Fibroblast of skin of back (primary cell): ENCODE measurements at places on chromosomes 16 and 17.

- DNase-seq = peak; percentile 80
Measured at GRCh38 chr17:56176091-56176490, 22.8 kb downstream of the ANKFN1 start.

DNA sequence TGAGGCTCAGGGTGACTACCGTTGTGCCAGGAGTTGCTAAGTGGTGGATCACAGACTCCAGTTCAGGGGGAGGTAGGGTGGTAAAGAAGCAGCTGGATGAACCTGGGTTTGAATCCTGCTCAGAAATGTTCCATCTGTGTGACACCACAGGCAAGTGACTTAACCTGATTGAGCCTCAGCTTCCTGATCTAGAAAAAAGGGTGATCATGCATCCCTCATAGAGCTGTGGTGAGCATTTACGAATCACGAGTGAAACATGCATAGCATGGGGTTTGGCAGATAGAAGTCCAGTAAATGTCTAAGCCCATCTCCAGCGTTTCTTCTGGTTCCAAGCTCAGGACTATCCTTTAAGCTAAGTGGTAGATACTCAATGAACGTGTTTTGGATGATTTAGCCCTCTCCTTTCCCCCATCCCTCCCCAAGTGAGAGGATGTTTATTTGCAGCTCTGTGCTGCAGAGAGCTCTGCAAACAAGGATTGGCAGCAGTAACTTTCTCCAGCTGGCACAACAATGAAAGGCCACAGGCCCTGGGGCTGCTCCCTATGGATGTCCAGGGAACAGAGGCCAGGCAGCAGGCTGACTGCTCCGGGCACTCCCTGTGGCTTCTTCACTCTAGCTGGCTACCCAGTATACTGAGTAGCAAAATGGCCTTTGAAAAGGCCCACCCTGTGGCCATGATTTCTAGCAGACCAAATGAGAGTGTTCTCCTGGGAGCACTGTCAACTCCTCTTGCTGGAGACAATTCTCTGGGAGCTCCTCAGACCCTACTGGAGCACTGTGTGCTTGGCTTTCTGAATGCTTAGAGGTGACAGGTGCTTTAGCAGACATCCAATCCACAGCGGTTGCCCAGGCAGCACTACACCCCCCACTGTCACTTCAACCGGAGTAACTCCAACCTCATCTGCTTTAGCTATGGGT, 21.3 kb downstream of the CA4 start:
- no peak for DNase-seq

GRCh38 chr16:80896776-80897175, 92.4 kb upstream of the CDYL2 start:
- DNase-seq = no peak

- DNase-seq = no peak
Measured at GRCh38 chr17:72387969-72388368, 267.1 kb downstream of the SOX9 start.

DNA sequence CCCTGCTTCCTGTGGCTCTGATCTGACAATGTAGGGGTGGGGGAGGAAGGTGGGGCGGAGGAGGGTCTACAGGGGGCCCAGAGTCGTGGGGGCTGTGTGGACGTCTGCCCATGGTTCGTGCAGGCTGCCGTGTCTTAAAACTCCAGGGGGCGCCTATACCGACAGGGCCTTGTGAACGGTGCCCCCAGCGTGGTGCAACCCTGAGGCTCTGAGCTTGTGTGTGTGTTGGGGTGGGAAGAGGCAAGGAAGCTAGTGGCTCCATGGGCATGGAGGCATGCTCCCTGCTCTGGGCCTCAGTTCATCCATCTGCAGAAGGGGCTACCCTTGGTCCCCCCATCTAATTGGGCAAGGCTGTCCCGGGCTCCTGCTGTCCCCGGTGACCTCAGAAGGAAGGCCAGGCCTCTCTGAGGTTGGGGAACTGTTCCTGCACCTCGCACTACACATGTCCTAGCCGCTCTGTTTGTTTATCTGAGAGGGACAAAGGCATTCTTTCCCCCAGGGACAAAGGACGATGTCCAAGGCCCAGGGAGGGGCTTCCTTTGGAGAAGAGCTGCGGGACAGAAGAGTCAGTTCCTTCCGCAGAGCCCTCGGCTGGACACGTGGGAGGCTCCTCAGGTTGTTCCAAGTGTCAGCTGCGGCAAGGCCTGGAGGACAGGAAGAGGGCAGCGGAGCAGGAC, 13.5 kb downstream of the CA4 start:
- no peak for DNase-seq

- peak; percentile 69 for DNase-seq
Measured at GRCh38 chr16:81627024-81627423, 152.1 kb upstream of the PLCG2 start.

DNA sequence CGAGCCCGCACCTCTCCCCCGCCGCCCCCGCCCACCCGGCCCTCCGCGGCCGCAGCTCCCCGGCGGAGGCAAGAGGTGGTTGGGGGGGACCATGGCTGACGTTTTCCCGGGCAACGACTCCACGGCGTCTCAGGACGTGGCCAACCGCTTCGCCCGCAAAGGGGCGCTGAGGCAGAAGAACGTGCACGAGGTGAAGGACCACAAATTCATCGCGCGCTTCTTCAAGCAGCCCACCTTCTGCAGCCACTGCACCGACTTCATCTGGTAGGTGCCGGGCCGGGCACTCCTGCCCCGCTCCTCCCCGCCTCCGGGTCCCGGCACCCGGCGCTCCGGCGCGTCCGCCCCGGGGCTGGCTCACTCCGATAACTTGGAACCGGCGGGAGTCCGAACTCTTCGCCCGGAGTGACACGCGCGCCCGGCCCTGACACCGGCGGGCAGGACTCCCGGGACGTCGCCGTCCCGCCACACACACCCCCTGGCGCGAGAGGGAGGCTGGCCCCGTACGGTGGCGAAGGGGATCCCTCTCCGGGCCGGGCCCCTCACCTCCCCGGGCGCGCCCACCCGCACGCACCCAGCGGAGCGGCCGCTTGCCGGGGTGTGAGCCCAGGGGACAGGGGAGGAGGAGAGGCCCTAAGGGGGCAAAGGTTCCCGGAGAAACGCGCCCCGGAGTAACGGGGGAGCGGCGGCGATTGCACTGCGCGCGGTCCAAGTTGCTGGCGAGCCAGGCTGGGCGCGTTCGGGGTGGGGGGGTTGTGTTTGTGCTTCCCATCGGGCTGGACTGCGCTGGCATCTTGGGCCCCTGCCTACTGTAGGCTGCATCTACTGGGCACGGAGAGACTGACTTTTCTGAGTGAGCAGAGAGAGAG, 581 bp downstream of the PRKCA start:
- peak; percentile 58 for DNase-seq

- peak; percentile 22 for DNase-seq
Measured at GRCh38 chr16:79175286-79176057, 425.1 kb downstream of the MAF start.

DNA sequence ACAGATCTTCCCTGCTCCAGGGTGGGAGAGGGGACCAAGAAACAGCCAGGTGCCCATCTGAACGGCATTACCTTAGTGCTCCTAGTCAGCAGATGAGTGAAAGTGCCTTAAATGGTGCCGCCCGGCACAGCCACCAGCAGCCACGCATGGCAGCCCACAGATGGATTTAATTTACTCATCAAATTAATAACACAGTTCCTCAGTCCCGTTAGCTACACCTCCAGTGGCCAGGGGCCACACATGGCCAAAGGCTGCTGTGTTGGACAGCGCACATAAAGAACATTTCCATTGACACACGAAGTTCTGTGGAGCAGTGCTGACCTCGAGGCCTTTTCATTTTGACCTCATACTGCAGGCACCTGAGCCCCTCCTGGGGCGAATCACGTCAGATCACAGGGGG, 166.3 kb downstream of the CMIP start:
- DNase-seq = no peak

DNA sequence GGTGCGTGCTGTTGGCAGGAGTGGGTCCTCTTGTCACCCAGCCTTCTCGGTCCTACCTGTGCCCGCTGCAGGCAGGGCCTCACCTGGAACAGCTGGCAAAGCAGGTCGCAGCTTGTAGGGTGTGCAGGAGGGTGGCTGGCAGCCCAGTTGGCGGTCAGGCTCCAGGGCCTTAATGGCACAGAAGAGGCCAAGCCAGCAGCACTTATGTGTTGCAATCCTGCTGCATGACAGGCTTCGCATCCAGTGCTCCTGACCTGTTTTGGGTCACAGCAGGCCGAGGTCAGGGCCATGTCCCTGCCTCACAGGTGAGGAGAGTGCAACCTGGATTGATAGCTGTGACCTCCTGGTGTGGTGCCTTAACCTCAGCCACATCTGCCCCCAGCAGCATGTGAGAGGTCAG, 31.9 kb downstream of the ZC3H18 start:
- DNase-seq = no peak

DNA sequence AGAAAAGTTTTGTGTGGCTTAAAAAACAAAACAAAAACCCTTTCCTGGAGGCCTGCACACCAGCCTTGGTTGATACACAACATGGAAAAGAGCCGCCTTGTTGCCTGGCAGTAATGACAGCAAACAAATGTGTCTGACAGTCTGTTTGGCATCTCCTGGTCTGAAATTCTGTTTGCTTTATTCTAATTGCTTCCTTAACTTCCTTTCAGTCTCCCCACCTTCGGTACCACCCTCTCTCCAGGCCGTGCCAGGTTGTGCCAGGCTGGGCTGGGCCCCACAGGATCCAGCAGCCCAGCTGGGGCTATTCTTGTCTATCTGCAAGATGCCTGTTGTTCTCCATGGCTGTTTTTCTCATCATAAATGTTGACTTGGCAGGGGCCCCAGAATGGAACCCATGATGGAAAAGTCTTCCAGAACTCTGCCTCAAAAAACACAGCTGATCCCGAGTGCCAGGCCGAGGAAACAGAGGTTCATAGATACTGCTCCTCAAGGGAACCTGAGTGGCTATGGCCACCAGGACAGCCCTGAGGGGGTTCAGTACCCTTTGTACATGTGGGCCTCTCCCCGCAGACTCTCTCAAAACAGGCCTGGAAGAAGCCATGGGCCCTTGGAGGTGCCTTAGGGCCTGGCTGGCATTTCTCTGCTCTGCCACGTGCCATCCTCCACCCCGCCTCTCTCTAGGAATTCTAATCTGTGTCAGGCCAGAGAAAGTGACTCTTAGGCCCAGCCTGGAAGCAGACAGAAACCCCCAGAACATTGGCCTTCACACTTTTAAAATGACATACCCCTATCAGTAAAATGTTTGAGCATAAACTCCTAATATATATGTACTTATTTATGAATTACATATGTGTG, 50.5 kb downstream of the YPEL2 start:
- no peak for DNase-seq

DNA sequence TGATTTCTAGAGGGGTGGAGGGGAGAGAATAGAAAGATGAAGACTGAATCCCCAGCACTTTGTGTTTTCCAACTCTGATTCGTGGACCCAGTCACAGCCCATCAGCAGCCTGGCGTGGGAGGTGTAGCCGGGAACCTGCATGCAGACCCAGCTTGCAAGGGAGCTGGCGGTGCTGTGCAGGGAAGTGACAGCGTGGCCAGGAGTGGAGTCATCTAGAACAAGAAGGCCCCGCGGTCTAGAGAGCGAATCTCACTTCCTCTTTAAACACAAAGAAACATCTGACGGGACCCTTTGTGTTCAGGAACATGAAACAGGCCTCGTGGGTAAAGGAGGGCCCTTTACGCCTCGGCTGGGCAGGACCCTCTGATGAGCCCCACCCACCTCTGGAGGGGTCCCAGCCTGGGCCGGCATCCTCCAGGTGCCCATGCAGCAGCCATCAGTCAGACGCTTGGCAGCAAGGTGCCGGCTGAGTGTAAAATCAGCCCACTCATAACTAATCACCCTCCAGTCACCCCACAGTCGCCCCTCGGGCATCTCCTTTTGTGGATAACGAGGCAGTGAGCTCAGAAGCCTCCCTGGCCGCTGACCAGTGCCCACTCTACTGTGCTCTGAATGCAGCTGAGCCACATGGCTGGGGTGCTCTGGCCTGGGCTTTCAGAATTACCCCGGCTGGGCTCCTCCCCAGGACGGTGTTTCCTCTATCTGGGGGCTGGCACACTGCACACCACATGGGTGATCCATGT, 4.4 kb downstream of the SNAI3 start:
- no peak for DNase-seq

- peak; percentile 20 for DNase-seq
Measured at GRCh38 chr16:51524555-51525373, 373.7 kb upstream of the SALL1 start.

GRCh38 chr17:67773246-67773645, 52.1 kb upstream of the BPTF start:
- DNase-seq = no peak

DNA sequence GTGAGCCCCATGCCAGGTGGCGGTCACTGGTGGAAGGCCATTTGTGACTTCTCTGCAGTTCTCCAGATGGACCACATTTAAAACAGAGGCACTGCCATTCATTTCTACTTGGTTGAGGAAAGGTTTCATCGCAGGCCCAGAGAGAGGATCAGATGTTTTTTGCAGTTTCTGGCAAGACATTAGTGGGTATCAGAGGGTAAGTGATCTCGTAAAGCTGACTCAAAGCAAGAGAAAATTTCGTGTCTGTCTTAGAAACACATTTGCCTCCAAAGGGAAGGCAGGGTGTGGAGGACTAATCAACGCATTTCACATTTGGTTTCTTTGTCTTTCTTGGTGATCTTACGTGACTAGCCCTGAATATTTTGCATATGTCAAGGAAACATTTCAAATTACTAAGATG, 81.8 kb downstream of the PRKCB start:
- no peak for DNase-seq
